Kidney capillary endothelial cell (primary cell): ENCODE measurements at places on chromosomes 3 and 15.

- no peak for DNase-seq
These were observed at the start of gene A4GNT for GRCh38 chr3:138132239-138132638. Gene A4GNT (minus strand): TSS chr3:138132390. CDS start chr3:138131256, 1,134 bp downstream.

DNA sequence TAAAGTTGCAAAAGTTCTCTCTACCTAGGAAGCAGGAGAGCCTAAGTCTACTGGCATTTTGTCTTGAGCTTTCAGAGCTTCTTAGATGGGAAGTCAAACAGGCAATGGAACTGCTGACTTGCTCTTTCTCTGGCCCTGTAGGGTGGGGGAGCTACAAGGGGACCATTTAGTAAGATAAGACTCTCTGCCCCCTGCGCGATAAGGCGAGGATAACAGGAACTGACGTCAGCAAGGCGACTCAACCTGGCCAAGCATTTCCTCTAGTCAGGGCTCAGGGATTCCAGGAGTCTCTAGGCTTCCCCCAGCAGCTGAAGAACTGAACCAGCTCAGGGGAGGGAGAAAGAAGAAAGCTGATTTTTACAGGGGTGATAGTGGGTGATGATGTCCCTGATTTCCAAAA, 5.8 kb downstream of the RARB start:
- no peak for DNase-seq

GRCh38 chr3:39378088-39378487, 5.1 kb upstream of the SLC25A38 start:
- DNase-seq = peak; percentile 18

DNA sequence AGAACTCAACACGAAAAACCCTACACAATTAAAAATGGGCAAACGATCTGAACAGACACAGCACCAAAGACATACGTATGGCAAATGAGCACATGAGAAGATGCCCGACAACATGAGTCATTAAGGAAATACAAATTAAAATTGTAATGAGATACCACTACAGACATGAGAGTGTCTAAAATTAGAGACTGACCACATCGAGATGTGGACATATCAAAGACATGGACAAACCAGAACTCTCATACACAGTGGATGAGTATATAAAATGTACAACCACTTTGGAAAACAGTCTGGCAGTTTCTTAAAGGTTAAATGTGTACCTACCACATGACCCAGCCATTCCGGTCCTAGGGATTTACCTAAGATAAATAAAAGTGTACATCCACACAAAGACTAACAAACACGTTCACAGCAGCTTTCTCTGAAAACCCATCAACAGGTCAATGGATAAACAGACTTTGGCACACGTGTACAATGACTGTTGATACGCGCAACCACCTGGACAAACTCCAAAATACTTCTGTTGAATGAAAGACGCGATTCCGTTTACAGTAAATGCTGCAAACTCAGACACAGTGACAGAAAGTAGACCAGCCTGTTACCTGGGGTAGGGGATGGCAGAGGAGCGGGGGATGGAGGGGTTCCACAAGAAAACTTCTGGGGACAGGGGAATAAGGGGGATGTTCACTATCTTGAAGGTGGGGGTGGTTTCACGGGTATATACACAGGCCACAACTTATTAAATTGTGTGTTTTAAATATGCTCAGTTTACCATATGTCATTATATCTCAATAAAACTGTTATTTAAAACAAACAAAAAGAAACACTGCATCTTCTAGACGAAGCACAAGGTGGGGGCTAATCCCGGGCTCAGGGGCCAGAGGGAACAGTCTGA, 2.1 kb downstream of the TNK2 start:
- DNase-seq = no peak

GRCh38 chr3:125394406-125394805, 19.3 kb upstream of the ZNF148 start:
- no peak for DNase-seq

- DNase-seq = no peak
These were observed 47.0 kb upstream of the GK5 start for GRCh38 chr3:142272200-142272891.

DNA sequence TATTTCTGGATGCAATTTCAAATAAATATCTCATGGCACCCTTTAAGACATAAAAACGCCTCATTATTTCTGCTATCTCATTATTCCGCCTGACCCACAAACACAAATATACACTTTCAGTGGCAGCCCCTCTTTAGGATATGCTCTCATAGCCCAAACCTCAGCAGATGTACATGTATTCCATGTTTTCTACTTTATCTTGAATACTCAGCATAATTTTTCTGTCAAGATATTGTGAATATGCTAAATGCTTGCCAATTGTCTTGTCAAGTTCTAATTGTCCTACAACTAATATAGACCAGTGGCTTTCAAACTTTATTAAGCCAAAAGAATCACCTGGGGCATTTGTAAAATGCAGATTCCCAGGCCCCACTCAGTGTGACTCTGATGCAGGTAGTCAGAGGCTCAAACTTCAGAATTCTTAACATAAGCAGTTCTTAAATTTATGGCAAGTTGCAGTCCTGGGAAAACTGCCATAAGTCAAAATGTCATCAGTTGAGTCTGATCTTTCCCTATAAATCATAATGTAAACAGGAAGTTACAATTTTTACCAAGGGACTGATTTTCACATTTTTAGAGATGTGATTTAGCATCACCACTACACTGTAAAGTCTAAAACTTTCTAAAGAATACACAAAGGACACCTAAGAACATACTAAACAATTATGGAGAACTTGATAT, 135.1 kb downstream of the TBL1XR1 start:
- DNase-seq = no peak

DNA sequence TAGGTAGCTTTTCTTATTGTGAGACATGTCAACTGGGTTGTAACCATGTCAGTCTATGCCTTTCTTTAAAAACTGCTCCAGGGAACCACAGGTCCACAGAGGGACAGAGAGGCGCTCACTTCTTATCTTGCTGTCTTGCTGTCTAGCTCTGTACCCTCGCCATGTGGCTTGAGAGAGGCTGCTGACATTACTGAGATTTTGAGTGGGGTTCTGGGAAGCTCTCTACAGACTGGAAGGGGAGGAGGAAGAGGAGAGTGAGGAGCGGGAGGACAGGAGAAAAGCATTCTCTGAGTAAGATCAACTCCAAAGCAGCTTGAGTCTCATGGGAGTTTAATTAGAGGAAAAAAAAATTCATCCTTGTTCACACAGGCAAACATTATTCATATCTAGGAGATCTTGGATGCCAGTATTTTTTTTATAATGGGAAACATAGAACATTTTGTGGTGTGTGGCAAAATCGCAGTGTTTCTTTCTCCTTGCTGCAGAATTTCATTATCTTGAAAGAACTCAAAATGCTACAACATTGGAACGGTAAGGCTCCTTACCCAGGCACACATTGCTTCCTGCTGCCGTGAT, 1037.0 kb upstream of the NR2F2 start:
- DNase-seq = no peak

DNA sequence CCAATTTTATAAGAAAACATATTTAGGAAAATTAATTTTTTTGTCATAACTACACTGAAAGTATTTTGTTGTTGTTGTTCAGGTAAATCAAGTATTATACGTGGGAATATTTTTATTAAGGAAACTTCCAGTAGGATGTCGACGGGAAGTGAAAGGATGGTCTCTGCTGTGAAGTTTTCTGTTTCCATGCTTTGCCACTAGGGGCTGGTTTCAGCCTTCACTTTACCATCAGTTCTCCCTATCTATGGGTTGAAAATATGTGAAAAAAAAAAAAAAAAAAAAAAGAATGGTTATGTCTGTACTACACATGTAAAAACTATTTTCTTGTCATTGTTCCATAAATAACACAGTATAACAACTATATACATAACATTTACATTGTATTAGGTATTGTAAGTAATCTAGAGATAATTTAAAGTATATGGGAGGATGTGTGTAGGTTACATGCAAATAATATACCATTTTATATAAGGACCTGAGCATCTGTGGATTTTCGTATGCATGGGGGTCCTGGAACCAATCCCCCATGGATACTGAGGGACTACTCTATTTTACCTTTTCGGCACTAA, 136.7 kb downstream of the SMAD6 start:
- peak; percentile 56 for DNase-seq

- DNase-seq = no peak
These were observed 74.6 kb upstream of the ACAD9 start for GRCh38 chr3:128804811-128805155.

DNA sequence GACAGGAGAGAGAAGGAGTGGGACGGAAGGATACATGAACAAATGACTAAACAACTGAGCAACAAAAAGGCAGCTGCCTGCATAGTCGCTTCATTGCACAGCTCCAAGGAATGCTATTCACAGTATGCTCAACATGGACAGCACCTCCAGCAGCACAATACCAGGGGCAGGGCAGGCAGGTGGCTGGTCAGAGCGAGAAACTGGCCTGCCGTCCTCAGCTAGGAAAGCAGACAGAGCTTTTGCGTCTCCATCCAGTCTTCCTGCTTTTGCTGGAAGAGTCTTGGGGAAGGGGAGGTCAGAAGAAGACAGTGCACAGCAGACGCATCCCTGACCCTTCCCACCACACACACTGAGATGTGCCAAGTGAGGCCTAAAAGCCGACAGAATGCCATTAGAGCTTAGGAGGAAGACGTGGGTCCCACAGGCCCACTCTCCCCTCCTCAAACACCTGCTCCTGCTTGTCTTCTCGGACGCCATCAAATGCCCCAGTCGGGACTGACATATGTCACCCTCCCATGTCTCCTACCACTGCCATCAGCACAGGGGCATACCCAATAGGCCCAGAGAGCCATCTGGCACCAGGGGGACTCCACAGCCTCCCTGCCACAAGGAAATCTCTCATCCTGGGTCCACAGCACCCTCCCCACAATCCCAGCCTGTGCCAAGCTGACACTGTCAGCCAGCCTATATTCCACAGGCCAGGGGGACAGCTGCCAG, 3.9 kb downstream of the RAB6B start:
- DNase-seq = no peak

DNA sequence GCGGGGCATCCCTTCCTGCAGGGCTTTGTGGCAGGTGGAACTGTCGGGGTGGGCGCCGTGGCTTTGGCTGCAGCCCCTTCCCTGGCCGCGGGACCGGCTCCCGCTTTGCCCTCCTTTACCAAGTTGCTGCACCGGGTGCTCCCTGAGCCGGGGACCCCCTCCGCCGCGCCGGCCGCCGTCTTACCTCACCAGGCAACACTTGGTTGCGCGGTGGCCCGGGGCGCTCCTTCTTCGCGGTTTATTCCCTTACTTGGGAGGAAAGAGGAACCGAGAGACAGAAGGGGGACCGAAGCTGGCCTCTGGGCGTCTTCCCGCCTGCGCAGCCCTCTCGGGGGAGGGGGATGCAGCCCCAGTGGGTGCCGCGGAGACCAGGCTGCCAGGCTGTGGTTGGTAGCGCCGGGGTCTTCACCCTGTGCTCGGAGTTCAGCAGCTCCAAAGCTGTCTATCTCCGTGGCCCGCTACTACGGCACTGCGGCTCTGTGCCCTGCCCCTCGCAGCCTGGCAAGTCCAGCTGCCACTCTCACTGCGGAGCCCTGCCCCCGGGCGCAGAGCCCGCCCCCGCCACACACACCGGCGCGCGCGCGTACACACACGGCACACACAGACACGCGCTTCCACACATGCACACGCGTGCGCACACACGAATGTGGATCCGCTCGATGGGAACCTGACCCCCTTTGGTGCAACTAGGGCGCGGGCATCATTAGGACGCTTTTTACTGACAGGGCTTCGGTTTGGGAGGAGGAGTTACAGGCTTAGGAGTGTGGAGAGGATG, at the start of gene DGKG:
TSS of gene DGKG (minus strand) at position 473 of the 775 bp plus-strand sequence. CDS start 41,775 bp downstream, outside the sequence.
- no peak for DNase-seq

- DNase-seq = no peak
These were observed 1.1 kb upstream of the PLCH1 start for GRCh38 chr3:155745795-155746550.

DNA sequence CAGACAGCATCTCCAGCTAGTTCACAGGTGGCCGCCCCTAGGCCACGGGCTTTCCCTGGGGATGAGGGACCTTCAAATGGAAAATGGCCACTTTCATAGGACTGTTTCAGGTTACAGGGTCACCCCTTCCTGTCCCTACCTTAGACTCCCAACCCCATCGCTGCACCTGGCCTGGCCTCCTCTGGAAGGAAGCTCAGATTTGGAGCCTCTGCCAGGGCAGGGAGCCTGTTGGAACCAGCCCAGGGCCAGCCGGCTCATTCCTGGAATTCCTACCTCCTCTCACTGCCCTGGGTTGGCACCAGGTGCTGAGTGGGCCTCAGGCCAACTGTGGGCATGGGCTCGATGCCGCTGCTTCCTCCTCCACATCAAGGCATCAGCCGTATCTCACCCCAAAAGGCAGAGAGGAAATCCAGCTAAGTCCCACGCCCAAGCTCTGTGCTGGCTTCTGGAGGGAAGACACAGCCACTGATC, 42.2 kb downstream of the KLHL25 start:
- DNase-seq = no peak

GRCh38 chr3:11706604-11707003, 62.9 kb upstream of the VGLL4 start:
- no peak for DNase-seq

DNA sequence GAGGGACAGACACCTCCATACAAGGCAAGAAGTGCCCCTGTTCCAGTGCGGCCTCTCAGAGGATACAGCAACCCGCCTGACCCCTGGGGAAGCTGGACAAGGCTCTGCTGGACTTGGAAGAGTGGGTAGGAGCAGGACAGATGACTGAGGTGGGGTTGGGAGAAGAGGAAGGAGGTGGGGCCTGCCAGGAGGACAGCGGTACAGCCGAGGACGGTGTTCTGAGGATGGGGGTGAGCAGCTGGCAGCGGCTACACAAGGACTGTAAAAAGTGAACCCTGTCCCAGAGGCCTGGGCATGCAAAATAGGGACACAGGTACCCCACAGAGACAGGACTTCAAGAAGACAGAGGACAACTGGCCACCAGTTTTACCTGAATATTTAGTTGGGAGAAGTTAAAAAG, 23.5 kb upstream of the ELP6 start:
- DNase-seq = no peak

GRCh38 chr3:70984776-70985482, 598.6 kb downstream of the FOXP1 start:
- DNase-seq = no peak

DNA sequence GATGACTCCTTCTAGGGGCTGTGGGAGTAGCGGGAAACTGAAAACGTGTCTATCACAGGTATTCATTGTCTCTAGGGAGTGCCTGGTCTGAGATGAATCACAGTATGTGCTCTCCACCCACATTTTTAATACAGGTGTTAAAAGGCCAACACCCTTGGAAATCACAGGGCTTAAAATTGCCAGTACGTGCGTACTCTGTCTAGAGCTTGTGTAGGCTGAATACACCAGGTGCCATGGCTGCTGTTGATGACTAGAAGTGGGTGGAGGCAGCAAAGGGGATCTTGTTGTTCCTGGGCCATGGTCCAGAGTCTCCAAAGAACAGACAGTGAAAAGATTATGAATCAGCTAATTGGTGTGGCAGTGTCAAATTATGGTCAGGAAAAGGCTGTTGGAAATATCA, 35.1 kb upstream of the P3H2 start:
- DNase-seq = no peak
